ENCODE measurements at places on chromosomes 6 and 20.
A peak's percentile ranks its signal among the peaks of the same experiment; 100 is the strongest.

GRCh38 chr20:14878676-14879019, 541.2 kb upstream of the FLRT3 start:
- DNase-seq, result no peak

DNA sequence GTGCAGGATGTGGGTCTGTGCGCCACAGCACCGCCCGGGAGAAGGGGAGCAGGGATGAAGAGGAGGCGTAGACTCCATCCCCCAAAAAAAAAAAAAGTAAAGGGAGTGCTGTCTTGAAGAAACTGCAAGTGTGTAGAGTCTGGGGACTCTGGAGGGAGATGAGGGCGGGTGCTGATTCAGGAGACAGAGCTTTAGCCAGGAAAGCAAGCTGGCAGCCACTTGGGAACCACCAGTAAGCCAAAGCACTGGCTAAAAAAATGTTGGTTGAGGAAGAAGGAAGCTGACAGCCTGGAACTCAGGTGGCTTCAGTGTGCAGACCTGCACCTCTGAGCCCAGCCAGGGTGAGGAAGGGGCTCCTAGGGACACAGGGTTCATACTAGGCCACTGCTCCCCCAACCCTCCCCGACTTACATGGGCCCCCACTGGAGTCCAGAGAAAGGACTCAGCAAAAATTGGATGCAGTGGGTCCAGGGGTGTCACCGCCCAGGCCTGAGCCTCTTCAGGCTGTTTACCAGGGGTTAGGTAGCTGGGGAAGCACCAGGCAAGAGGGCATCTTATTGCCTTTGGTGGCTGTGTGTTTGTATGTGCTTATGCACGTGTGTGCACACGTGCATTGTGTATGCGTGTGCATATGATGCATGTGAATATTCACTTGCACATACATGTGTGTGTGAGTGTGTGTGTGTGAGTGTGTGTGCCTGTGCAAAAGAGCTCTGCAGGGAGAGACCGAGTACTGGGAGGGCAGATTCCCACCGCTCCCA, 153.5 kb upstream of the MLN start:
- DNase-seq, result no peak

DNA sequence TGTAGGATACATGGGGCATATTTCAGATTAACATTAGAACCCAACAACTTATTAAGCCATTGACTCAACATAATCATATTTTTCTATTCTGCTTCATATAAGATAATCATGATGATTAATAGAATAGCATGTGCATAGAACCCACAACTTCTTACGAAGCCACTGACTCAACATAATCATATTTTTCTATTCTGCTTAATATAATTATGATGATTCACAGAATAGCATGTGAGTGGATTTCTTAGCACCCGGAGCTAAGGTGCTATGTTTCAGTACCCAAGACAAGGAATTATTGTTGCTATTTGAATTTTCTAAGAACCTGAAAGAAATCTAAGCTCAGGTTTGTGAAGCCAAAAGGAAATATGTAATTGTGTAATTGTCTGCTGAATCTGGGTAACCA, 96.8 kb downstream of the TENT5A start:
- DNase-seq, result no peak

DNA sequence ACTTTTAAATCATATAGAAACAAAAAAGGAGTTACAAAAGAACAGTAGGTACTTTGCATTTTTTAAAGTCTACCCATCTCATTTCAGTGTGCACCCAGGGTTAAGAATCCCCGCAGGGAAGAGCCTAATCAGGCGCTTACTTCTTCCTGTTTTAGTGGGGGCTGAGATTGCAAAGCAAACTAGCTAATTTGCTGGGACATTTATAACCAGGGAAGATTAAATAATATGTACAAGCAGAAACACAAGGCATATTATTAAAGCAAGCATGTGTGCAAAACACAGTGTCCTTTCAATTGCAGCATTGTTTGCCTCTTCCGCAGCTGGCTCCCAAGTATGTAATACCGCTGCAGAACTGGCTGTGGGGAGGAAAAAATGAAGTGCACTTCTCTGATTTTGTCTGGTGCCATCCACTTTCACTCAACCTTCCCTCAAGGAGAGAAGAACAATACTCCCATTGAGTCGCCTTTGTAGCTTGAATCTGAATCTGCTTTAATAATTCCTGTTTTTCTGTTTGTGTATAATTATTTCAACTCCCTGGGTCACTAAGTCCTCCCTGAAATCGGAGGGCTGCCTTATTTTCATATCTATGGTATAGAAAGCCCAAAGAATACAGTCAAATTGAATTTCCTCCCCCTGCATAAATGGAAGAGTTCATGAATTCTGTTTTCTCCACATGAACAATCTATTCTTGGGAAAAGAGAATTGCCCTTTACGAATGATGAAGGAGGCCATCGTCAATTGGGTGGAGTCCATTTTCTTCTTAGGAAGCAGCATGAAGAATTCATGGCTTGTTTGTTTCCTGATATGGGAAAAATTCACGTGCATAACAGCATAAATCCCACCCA, 23.3 kb upstream of the BCAS1 start:
- no peak for DNase-seq

DNA sequence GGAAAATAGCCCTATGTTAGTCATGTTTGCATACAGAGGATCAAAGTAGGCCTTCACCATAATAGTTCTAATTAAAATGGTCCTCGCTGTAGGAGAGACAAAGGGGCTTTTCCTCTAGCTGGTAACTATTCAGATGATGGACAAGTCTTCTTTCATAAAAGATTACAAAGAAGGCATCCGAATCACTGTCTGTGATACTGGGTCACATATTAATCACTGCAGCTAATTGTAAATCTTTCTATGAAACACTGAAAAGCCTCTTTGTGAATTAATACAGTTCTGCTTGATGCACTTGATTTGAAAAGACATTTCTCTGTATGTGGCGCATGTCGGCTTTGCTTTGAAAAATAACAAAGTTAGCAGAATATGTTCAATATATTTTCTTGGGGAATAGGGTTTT, 520.8 kb downstream of the KIF16B start:
- no peak for DNase-seq

DNA sequence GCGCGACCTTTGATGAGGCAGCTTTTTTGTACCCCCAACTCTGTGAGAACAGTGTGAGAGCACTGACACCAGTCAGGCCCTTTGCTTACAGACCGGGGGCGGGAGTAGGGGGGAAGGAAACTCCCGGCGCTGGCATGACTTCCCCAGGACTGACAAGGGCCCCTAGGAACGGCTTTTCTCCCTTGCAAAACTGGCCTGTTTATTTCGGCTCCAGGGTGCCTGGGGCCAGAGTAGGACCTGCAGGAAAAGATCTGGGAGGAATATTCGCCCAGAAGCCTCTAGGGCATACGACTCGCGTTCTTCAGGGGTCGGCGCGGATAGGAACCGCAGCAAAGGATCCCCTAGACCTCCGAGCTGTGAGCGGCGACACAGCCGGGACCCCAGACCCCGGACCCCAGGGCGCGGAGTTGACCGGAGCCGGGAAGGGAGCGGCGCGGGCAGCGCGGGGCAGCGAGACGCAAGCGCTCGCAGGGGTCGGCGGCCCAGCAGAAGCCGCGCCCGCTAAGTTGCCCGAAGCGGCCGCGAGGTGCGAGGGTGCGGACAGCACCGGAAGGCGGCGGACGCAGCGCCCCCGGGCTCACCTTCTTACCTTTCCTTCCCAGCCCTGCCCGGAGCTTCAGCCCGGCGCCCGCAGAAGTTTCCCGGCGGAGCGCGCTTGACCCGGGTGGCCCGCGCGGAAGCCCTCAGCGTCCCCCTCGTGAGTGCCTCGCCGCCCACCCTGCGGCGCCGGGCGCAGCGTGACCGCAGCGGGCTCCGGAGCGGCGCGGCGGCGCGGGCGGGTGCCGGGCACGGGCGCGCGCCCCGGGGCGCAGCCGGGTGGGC, at the start of gene POPDC3:
Gene POPDC3 (minus strand): TSS at position 771 of the 822 bp plus-strand sequence. CDS start 18,105 bp downstream, outside the sequence.
- no peak for DNase-seq

- no peak for DNase-seq
These were observed 132.6 kb upstream of the BTN3A2 start for GRCh38 chr6:26232306-26232939.

GRCh38 chr6:141077355-141078333, 1055.1 kb upstream of the GJE1 start:
- peak; percentile 1 for DNase-seq

DNA sequence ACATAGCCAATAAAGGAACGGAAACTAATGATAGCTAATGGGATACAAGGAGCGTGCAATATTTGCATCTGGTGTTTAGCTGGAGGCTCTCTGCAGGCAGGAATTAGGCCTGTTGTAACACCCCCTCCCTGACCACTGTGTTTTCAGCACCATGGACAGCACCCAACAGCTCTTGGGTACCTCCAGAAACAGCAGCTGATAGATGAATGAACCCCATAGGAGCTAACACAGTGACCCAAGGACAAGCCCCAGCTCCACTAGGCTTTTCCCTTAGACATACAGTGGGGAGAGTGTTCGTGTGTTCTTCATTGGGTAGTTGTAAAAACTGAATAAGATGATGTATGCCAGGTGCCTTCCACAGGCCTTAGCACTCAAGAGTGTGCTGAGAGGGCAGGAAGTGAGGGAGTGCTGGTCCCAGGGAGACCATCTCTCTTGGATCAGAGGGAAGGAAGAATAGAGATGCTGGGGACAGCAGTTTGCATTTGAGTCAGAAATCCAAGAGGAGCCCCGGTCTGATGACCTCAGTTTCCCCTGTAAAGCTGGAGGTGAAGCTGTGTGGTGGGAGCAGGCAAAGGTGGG, 161.3 kb downstream of the PHACTR3 start:
- no peak for DNase-seq

DNA sequence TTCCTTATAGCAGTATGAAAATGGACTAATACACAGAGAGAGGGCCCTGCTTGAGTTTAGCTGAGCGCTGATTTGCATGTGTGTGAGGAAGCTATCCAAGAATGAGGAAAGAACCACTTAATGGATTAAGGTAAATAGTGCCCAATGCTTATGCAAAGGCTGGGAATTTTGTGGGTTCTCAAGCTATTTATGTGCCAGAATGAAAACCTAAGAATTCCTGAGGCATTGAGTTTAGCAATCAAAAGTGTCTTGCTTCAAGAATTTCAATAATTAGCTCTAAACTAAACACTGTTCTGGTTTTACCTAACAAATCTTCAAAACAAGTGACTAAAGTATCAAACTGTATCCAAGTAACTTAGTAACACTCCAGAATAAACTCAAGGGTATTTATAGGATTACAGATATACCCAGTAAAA, 7.0 kb upstream of the OR14J1 start:
- no peak for DNase-seq

DNA sequence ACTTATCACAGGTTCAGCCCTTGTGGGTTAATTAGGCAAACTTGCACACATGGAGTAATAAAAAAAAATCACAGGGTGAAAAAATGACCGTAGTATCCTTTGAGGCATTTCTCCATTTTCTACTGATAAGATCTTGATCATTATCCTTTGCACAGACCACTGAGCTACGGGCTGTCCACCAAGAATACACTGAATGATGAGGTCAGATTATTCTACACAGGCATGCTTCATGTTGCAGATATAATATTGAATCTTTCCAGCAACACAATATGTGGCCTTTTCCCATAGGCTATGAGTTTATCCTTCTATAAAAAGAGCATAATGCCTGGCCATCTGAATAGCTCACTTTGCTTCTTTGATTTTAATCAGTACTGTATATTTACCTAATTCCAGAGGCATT, 168.9 kb downstream of the FRK start:
- no peak for DNase-seq

- no peak for DNase-seq
These were observed 81.7 kb upstream of the MAFB start for GRCh38 chr20:40770564-40771307.

DNA sequence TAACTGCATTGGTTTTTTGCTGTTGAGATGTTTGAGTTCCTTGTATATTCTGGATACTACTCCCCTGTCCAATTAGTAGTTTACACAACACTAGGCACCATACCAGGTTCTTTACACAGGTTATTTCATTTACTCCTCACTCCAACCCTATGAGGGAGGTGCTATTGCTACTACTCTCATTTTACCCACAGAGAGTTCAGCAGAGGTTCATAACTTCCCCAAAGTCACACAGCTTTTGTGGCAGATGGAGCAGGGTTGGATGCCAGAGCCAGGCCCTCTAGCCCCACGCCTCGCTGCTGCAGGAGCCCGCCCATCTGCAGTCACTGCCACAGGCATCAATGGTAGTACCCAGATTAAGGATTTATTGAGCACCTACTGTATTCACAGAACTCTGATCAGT, 61.7 kb upstream of the MAP3K4 start:
- DNase-seq, result no peak

GRCh38 chr6:159462431-159462830, 230.6 kb downstream of the SOD2 start:
- no peak for DNase-seq

- DNase-seq, result no peak
These were observed 5.0 kb downstream of the BEND6 start for GRCh38 chr6:56959938-56960337.

DNA sequence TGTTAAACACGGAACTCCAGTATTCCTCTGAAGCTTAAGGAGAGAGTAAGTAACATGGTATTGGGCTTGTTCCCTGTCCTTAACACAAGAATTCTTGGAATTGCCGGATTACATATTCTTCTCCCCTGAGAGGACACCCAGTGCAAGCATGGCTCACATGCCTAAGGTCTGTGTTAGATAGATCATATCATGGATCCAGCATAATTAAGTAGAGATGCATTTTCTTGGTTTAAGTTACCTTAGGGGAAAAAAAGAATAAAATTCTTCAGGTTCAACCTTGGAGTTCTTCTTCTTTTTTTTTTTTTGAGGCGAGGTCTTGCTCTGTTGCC, 53.9 kb downstream of the AKAP12 start:
- DNase-seq, result no peak

DNA sequence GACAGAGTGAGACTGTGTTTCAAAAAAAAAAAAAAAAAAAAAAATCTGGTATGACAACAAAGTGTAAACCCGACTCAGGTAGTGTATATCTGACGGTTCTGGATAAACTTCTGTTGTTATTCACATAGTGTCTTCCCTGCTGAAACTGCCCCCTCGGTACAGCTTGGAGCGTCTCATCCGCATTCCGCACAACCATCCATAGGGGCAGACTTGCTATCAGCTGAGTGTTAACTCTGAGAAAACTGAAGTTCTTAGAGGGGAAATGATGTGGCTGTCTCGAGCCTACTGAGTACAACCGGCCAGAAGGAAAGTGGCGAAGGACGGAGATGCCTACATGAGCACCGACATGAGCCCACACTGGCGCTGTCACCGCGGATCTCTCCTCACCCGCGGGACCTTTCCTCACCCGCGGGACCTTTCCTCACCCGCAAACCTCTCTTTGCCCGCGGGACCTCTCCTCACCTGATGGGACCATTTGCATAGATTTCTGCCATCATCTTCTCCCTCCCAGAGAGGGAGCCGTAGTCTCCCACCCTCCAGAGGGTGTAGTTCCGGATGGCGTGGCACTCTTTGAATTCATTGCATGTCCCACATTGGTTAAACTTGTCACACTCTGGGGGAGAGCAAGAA, 9.8 kb downstream of the CTSZ start:
- DNase-seq, result no peak

GRCh38 chr6:17994019-17994418, 6.6 kb upstream of the KIF13A start:
- DNase-seq, result no peak

GRCh38 chr6:15887491-15888461, 224.9 kb upstream of the DTNBP1 start:
- no peak for DNase-seq

GRCh38 chr6:15171026-15171425, 74.8 kb upstream of the JARID2 start:
- peak; percentile 27 for DNase-seq

- DNase-seq, result peak; percentile 83
These were observed 275.8 kb upstream of the PRDM1 start for GRCh38 chr6:105810105-105810921.

- no peak for DNase-seq
These were observed 747 bp downstream of the GABRR1 start for GRCh38 chr6:89216411-89216810.

All from NCI-H524 treated with DMSO at 0.1 percent for 48 hours (cell line).